Stimulated activated CD8-positive, alpha-beta memory T cell treated with anti-CD3 and anti-CD28 coated beads, Interleukin-15, amount 100 ng/mL, for 48 hours (primary cell): ENCODE measurements at places on chromosomes 2 and 18.

- no peak for DNase-seq
Measured at GRCh38 chr2:216316743-216317142, 55.5 kb downstream of the MARCHF4 start.

DNA sequence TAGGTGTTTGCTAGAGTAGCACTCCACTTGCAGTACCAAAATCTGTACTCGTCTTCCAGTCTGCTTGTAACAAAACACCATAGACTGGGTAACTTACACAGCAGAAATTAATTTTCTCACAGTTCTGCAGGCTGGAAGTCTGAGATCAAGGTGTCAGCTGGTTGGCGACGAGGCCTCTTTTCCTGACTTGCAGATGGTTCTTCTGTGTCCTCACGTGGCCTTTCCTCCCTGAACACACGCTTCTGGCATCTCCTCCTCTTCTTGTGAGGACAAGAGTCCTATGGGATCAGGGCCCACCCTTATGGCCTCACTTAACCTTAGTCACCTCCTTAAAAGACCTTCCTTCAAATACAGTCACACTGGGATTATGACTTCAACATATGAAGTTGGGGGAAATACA is 493.5 kb upstream of the MYT1L start:
- no peak for DNase-seq

DNA sequence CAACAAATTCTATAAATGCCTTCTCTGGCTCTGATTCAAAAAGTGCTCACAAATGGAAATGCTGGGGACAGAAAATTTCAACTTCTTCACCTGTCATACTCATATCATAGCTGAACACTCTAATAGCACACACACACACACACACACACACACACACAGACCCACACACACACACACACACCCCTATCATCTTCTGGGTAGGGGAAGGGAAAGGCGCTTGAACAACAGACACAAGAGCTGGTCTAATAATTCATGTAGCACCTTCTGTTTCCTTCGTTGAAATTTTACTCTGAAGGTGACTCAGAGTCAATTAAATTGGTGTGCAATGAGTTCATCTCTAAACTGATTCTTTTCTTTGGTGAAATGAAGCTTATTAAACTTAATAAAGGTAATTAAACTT is 32.9 kb downstream of the CD28 start:
- DNase-seq: no peak

GRCh38 chr2:53485021-53485728 is 282.4 kb upstream of the CHAC2 start:
- no peak for DNase-seq

GRCh38 chr2:26537069-26537825 is 59.3 kb upstream of the OTOF start:
- no peak for DNase-seq

DNA sequence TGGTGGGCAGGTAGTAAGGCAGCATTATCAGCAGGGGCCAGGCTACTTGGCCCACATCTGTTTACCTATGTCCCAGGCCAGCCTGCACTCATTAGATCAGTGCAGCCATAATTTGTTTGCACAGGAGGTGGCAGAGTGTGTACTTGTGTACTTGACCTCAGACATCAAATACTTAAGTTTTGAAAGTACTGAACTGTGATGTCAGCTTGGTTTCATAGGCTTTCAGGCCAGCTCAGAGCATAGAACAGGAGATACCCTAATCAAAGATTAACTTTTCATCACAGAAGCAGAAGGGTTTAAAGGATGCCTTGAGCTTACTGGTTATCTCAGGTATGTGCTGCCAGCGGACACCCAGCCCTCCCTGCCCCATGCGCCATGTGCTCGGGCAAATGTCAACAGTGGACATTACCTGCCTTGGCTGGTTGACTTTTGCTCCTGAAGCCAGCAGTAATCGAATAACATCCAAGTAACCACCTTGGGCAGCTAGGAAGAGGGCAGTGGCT is 33.2 kb downstream of the ANKRD29 start:
- no peak for DNase-seq

GRCh38 chr2:154375579-154375931 is 322.9 kb upstream of the KCNJ3 start:
- no peak for DNase-seq

DNA sequence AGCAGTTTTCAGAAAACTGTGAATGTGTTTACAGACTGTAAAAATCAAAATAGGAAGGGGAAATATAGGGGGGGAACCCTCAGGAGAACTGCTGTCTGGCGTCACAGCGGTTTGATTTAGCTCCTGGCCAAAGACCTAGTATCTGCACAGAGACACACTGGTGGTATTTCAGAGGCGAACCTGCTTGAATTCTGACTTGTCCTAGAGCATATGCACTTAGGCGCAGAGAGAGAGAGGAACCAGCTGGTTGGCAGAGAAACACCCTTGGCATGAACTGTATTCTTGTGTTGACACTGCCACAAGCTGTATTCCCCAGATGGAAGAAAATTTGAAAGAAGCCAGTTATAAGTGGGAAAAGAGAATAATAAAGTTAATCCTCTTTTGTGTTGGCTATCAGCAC is 506.5 kb upstream of the NRP2 start:
- no peak for DNase-seq

DNA sequence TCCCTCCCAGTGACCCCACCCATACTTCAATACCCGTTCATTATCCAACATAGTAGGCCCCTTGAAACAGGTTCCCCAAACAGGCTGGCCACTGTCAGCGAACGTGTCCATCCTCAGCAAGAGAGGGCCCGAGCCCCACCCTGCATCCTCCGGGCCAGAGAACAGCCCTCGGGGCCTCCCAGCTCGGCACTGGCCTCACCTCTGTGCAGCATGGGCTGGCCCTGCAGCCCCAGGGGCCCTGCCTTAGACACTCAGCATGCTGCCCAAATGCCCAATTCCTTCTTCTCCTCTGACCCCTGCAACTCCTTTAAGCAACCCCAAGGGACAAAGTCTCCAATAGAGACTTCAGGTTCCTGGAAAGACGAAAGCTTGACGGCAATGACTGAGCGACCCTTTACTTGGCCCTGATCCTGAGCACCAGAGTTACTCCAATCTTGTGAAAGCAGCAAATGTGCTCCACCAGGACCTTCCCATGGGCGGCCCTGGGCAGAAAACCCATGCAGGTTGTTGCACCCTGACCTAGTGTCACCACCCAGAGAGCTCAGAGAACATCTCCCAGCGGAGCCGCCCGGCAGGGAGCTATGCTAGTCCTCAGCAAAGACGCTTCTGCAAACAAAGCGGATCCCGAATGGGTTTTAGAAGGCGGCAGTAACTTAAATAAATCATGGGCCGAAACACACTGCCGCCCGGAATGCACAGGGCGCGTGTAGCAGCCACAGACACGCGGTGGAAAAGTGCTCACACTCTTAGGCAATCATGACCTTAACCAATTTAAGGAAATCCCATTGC is 782 bp downstream of the COL6A3 start:
- no peak for DNase-seq

DNA sequence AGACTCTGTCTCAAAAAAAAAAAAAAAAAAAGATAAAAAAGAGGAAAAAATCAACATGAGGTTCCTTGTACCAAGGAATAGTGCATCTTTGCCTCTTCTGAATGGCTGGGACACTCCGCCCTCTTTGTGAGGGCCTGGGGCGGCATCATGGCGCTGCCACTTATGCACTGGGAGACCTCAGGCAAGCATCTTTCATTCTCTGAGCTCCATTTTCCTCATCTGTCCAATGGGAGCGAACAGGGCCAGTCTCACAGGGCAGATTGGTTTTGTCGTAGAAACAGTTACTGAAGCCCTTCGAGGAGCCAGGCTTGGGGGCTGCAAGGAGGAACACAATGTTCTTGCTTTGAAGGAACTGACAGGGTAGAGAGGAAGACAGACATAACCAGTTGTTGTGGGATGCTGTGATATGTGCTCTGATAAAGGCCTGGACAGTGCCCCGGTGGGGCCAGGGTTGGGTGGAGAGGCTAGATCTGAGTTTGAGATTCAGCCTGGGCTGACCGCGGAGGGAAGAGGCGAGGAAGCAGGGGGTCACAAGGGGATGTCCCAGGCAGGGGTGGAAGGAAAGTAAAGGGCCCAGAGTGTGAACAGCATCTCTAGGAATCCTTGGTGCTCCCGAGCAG is 14.1 kb downstream of the ZFP36L2 start:
- no peak for DNase-seq

- DNase-seq: no peak
Measured at GRCh38 chr2:205681401-205682238, 681 bp upstream of the NRP2 start.

DNA sequence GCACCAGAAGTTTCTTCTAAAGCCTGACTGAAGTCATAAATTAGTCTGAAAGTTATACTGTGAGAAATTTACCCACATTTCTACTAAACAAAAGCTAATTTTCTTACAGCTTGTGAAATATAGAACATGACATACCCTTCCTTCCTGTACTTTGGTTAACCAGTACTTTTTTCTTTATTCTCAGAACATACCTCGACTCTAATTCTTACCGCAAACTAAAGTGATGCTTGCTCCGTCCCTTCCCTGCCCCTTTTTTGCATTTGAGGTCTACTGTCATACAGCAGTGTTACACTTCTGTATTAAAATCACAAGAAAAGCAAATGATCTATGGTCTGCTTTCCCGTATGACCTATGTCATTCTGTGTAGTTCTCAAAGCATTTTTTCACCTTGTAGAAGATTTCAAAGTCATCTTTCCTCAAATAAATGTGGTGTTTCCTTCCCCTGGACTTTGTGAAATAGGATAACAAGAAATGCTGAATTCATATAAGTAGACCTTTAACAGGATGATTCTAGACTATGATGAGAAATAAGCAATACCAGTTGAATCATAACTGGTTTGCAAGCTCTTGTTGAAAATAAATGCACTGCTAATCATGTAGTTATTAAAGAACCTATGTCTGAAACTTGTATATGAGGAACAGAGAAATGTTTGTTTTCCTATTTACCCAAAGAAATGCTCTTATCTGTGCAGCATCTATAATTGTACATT is 30.4 kb downstream of the CYTIP start:
- no peak for DNase-seq
